ENCODE measurements at places on chromosomes 3 and 15. TPM values are rescaled to one million over a fixed set of nuclear protein-coding genes. Genes with fewer than 3 reads are reported as not detected.

Gene CISH
- total RNA-seq = 71.6 TPM

Gene STX19
- total RNA-seq = 2.8 TPM

Gene SMCO1
- not detected for total RNA-seq

Gene NEO1
- 44.8 TPM for total RNA-seq

Gene PPP2R3A
- total RNA-seq = 7.4 TPM

Gene ITIH4
- 26.9 TPM for total RNA-seq

Gene BNC1
- 3.1 TPM for total RNA-seq

Gene ZNF770
- 31.5 TPM for total RNA-seq

Gene TTC23
- total RNA-seq = 19.1 TPM

Gene ADAMTS17
- total RNA-seq = 6.2 TPM

Gene UBR1
- total RNA-seq = 37.9 TPM

Gene CNTN3
- total RNA-seq = 1.6 TPM

Measured in upper lobe of right lung (tissue), 1 donor.